ENCODE measurements at places on chromosomes 7 and 10.

DNA sequence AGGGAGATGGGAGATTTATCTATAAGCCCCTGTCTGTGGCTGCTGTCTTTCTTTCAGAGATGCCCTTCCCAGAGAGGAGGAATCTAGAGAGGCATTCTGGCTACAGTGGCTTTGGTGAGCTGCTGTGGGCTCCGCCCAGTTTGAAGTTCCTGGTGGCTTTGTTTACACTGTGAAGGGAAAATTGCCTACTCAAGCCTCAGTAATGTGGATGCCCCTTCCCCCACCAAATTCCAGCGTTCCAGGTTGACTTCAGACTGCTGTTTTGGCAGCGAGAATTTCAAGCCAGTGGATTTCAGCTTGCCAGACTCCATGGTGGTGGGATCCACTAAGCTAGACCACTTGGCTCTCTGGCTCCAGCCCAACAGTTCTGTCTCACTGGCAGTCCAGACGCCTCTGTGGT is 951.6 kb downstream of the CCSER2 start:
- DNase-seq = no peak

DNA sequence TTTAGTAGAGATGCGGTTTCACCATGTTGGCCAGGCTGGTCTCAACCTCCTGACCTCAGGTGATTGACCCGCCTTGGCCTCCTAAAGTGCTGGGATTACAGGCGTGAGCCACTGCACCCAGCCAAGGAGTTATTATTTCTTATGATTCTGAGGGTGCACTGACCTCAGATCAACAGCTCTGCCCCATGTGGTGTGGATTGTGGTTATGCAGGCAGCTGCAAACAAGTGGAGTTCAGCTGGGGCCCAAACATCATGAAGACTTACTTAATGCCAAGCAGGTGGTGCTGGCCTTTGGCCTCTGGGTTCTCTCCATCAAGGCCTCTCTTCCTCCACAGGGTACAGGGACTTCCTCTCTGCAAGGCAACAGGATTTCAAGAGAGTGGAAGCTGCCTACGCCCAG is 45.1 kb upstream of the OPTN start:
- DNase-seq = no peak

DNA sequence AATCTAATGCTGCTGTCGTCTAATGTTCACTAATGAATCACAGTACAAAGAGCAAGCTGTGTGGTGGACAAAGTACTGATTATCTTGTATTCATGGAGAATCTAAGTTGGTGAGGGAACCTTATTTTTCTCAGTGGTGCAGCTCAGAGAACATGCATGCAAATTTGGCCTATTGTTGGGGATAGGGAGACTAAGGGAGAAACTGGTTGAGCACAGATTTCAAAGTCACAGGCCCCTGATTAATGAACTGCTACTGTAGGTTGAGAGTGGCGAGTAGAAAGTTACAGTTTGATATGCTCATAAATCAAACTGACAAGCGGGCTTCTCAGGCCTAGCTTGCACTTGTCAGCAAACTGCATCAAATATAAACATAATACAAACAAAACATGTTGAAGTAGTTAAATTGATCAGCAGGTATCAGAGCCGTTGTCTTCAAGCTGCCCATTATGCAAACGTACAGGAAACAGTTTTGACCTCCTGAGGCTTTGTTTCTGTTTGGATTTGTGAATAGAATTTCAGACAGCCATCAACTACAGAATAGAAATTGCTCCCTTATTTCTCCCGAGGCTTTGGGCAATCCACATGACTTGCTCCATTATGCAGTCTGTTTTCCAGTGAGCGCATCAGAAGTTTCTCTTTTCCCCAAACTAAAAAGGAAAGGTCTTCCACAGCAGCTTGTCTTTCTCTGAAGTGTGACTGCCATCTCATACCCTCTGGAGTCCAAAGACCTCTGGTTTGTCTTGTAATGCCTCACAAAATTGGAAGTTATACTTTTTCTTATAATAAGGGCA is 215.8 kb downstream of the FOXP2 start:
- no peak for DNase-seq

DNA sequence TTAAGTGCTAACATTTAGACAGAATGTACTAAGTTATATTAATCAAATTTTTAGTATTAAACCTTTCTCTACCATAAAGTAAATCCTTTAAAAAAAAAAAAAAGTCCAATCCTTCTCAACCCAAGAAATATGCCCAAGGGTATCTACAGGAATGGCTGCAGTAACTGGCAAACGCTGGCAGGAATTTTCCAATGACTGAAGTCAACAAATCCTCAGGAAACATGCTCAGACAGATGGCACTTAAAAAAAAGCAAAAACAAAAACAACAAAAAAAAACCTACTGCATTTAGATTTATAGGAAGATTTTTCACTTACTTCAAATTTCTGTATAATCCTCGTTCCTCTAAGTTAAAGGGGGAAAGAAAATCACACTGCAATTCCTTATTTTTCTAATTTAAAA is 666 bp downstream of the SVIL start:
- no peak for DNase-seq

DNA sequence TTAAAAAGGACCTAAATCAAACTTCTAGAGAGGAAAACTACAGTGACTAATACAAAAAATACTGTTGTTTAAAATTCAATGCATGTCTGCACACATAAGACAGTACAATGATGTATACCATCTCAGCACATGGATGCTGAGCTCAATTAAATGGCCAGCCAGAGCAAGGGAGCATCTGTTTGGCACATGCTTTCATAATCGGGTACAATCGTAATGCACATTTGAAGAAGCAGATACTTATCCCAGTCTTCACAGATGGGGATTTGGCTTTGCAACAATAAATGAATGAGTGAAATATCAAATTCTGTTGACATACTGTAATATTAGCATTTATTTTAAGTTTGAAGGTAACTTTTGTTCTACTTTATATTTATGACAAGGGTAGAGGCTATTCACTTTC is 187.8 kb downstream of the CRPPA start:
- DNase-seq = no peak

GRCh38 chr7:1666823-1667565 is 3.1 kb upstream of the ELFN1 start:
- no peak for DNase-seq

- DNase-seq = no peak
Observed at GRCh38 chr10:19654576-19654975, 161.7 kb upstream of the PLXDC2 start.

- no peak for DNase-seq
Observed at GRCh38 chr10:119969609-119970008, 77.1 kb downstream of the SEC23IP start.

GRCh38 chr10:22913474-22914092 is 14.3 kb upstream of the ARMC3 start:
- no peak for DNase-seq

DNA sequence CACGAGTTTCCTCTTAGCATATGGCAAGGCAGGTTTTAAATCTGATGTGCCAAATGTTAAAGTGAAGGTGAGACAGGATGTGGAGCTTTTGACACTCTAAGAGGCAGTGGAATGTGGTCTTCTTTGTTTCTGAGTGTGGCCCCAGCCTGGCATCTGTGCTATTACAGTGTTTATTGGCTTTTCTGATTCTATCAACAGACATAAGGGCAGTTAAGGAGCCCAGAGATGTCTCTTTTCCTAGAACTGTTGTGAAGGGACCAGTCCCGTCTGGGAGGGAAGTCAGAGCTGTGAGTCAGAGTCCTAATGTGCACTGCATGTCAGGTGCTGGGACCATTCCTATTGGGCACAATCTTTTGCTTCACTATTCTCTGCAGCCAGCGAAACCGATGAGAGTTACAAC is 32.5 kb downstream of the TRUB1 start:
- DNase-seq = no peak

- DNase-seq = no peak
Observed at GRCh38 chr7:21429786-21430574, 2.1 kb downstream of the SP4 start.

DNA sequence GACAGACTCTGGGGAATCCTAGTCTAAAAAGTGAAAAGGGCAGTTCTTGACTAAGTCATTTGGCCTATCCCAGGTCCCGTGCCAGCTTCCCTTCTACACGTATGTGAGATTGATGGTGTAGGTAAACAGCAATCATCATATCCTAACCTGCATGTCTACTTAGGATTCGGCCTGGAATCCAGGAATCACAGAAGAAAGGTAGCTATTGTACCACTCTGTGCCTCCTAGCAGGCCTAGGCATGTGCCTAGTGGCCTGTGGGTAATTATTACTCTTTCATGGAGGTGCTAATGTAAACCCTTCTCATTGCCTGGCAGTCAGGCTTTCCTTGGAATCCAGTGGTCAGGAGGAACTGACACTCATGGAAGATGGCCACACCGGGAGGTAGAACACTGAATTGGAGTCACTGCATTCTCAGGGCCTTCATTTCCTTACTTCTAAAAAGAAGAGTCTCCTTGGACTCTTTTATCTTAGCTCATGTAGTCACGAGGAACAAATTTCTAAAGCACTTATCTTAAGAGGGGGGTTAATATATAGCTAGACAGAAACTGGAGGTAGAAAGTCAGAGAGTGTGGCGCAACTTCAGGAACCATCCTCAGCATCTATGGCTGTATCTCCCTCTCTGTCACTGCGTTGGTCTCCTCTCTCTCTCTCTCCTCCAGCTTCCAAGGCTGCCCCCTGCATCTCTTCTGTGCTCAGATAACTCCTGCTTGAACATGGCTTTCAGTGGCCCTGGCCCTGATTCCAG is 122.5 kb downstream of the C1GALT1 start:
- DNase-seq = no peak

DNA sequence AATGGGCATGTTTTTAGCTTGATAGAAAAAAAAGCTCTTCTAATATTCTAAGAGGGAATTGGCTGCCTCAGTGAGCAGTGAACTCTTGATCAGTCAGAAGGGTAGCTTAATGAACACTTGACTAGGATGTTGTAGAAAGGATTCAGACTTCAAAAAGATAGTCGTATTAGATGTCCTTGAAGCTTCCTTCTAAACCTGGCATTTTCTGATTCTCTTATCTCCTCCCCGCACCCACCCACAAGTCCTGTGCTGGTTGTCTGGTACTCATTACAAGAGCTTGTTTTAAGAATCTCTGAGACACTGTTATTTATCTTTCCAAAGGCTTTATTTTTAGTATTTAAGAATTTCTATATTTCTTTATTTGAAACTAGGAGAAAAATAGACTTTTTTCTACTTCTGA is 7.4 kb upstream of the SMIM30 start:
- DNase-seq = no peak

DNA sequence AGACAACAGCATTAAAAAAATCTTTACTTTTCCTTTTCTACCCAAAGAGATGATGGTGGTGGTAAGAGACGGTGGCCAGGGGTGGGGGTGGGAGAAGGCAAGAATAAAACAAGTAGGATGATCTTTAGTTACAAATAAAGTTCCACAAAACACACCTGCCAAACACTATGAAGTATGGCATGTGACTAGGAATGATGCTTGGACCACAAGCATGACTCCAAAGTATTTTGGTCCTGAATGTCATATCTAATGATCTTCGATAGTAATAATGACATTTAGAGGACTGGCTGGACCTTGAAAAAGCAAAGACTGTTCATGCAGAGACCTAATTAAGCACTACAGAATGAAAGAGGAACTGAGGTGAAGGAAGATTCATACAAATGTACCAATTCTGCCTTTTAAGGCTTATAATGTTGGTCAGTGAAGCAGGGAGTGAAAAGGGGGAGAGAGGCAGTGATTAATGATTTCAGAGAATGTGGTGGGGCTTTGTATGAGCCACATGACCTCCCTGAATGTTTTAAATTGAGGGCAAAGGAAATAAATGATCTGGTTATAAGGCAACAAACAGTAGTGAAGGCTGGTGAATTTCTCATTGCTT is 29.6 kb upstream of the DKK1 start:
- no peak for DNase-seq

DNA sequence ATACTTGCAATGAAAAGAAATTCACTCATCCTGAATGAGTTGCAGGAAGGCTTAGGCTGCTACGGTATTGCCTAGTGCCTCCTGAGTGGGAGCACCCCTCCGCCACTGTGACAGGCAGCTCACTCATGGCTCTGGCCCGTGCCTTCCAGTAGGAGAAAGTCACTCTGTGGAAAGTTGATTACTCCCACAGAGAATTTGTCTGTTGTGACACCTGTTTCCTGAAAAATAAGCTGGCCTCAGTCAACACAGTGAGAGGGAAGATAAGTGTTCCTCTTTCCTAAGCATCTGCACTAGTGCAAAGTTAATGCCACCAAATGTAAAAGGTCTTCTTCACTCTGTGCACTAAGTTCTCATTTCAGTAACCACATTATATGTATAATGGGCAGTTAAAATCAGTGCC is 158.8 kb upstream of the INHBA start:
- DNase-seq = no peak

GRCh38 chr10:49273626-49274025 is 25.3 kb upstream of the C10orf71 start:
- DNase-seq = no peak

GRCh38 chr7:148255333-148255732 is 335.2 kb upstream of the C7orf33 start:
- DNase-seq = no peak

DNA sequence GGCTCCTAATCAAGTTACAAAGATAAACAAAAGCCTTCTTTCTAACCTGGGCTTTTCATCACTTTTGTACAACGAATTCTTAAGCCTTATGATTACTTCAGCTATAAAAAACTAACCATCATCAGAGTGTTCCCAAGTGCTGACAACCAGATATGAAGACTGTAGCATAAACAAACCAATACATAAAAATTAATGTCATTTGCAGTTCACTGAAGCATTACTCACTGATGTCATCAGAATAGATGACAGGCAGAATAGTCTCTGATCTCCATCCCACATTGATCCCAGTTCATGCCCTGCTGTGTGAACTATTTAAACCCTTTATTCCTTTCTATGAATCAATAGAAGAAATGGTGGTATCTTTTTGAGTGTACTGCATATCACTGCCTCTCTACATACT is 84.4 kb downstream of the DNAJC1 start:
- DNase-seq = no peak

DNA sequence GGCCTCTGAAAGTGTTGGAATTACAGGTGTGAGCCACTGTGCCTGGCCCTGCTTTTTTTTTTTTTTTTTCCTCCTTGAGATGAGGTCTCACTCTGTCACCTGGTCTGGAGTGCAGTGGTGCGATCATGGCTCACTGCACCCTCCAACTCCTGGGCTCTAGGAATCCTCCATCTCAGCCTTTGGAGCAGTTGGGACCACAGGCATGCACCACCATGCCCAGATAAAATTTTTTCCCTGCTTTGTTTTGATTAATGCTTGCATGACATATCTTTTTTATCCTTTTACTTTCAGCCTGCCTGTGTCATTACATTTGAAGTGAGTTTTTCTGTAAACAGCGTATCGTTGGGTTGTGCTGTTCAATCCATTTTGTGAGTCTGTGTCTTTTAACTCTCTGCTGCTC is 97.0 kb downstream of the ANKRD61 start:
- no peak for DNase-seq
